ENCODE measurements at places on chromosomes 13 and 19. TPM values are rescaled to one million over a fixed set of nuclear protein-coding genes. Genes with fewer than 3 reads are reported as not detected.

DNA sequence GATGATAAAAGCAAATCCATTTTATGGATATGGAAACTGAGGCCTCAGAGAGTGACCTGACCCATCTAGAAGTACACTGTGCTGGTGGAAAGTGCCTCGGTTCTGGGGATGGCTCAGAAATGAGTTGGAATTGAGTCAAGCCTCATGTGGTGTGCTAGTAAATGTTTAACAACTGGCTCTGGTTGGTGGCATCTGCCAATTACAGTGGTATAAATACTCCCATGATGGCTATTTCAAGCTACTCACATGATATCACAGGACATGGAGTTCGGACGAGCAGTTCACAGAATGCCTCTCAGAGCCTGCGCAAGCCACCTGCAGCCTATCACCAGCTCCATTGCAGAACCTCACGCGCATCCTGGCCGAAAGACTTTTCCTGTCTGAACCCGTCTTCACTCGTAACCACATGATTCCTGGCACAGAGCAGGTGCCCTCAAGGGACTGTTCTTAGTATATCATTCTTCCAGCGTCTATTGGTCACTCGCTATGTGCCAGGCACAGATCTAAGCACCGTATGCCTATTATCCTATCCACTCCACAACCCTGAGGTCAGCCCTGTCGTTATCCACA is 9.1 kb downstream of the TMEM150B start:
- H3K4me1 ChIP-seq = no peaks in the 10 kb centered on the region
- H3K36me3 ChIP-seq = no peaks in the 10 kb centered on the region
- H3K27me3 ChIP-seq = no peaks in the 10 kb centered on the region
- no peak for DNase-seq
- H3K4me3 ChIP-seq = no peak overlapping the region

- H3K4me1 ChIP-seq = peaks cover 64% of the 10 kb centered on the region
- no peaks in the 10 kb centered on the region for H3K27me3 ChIP-seq
- H3K27ac ChIP-seq = peak overlapping the region; percentile 98
- no peak overlapping the region for H3K4me3 ChIP-seq
- H3K36me3 ChIP-seq = no peaks in the 10 kb centered on the region
- DNase-seq = no peak
These were observed 997 bp upstream of the KCNN4 start for GRCh38 chr19:43781630-43782310.

Gene INSL3
- 0.57 TPM for total RNA-seq

GRCh38 chr19:8525401-8525684 is 11.4 kb upstream of the ZNF414 start:
- no peaks in the 10 kb centered on the region for H3K36me3 ChIP-seq
- H3K4me3 ChIP-seq = peak overlapping the region; percentile 68
- no peaks in the 10 kb centered on the region for H3K27me3 ChIP-seq
- H3K4me1 ChIP-seq = 0 out of 2 replicates have a peak, but pooled peaks cover 3% of the 10 kb centered on the region

DNA sequence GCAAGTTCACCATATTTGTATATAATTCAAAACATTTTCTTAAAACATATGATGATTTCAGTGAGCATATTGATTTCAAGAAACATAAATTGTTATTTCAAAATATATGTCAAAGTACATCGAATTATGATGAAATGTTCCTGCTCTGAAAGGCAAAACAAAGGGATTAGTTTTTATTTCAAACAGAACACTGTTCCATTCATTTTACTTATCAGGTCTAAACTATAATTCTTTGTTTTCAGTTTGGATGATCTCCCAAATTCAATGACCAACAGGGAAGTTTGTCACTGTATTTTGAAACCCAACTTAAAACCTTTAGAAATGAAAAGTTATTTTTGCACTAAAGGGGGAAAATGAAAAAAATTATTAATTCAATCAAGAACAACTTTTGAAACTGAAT is 610.2 kb downstream of the SLITRK1 start:
- H3K4me1 ChIP-seq = no peaks in the 10 kb centered on the region
- H3K27me3 ChIP-seq = no peaks in the 10 kb centered on the region
- H3K27ac ChIP-seq = no peak overlapping the region

GRCh38 chr13:73062468-73062867 is 3.7 kb downstream of the KLF5 start:
- peaks cover 2% of the 10 kb centered on the region for H3K27me3 ChIP-seq
- H3K27ac ChIP-seq = no peak overlapping the region
- H3K4me1 ChIP-seq = peaks cover 6% of the 10 kb centered on the region
- no peak for DNase-seq

Gene SLITRK1
- 0.08 TPM for total RNA-seq

DNA sequence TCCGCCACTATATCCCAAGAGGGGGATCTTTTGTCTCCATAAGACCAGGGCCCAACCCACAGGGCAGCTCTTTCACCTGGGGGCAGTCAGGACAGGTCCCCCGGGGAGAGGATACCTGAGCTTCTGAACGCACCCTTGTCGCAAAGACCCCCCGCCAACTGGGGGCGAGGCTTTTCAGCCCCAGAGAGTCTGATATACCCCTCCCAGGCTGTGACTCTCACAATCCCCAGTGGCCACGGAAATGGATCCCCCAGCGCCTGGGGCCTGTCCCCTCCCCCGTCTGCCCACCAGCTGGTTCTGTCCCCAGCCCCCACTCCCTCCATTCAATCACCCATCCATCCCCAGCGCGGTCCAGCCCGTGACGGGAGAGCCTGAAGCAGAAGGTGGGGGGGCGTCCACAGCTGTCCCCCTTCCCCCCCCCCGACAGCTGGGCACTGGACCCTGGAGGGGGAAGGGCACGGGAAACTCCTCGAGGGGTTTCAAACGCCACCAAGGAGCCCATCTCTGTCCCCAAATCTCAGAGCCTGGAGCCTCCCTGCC is 823 bp downstream of the DOCK6 start:
- H3K36me3 ChIP-seq = no peaks in the 10 kb centered on the region
- H3K4me3 ChIP-seq = peak overlapping the region; percentile 60
- H3K4me1 ChIP-seq = no peaks in the 10 kb centered on the region
- no peaks in the 10 kb centered on the region for H3K27me3 ChIP-seq

Gene TUBB4A
- total RNA-seq = 4.4 TPM

Gene CNFN
- total RNA-seq = 4.6 TPM

Gene ZNF14
- total RNA-seq = 5.6 TPM

DNA sequence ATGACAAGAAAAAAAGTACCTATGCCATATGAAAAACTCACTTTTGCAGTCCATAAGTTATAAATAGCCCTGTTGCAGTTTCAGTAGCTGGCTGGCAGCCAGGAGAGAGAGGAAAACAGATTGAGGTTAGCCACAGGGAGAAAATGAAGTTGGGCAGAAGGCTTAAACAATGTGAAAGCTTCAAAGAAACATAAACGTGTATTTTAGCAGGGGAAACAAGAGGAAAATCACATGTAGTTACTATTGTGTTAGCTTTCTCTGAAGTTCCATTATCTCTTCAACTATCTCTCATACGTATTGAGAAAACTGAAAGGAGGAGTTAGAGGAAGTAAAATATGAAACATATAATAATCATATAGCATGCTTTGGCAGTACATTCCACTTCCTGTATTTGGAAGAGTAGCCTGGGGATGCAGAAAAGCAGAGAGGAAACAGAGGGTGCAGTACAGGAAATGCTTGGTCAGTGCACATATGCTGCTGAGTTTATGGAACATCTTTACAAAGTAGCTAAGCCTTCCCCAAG is 1551.1 kb downstream of the EFNB2 start:
- H3K27me3 ChIP-seq = no peaks in the 10 kb centered on the region
- DNase-seq = no peak
- H3K4me1 ChIP-seq = no peaks in the 10 kb centered on the region

Gene DLL3
- total RNA-seq = 76.9 TPM

Gene ETV2
- total RNA-seq = 2.8 TPM

- no peak for DNase-seq
- H3K4me1 ChIP-seq = no peaks in the 10 kb centered on the region
- no peaks in the 10 kb centered on the region for H3K27me3 ChIP-seq
These were observed 11.0 kb upstream of the ACOD1 start for GRCh38 chr13:76937281-76937820.

Gene ZIK1
- total RNA-seq = not detected

DNA sequence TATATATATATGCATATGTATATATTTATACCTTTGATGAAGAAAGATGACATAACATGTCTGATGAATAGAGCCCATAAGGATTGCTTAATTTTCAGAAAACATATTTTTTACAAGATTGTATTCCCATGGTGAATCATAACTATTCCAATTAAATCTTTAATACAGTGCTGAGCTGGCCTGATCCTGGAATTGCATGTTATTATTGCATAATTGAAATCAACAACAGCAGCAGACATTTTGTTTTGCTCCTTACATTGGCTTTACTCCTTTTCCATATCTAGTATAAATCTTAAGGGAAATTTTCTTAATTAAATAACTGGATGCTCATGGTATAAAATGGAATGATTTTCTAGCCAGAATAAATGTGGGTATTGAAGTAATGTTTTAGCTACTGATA is 22.0 kb downstream of the POSTN start:
- no peak overlapping the region for H3K4me3 ChIP-seq
- no peaks in the 10 kb centered on the region for H3K4me1 ChIP-seq
- H3K36me3 ChIP-seq = no peaks in the 10 kb centered on the region
- no peaks in the 10 kb centered on the region for H3K27me3 ChIP-seq
- no peak overlapping the region for H3K27ac ChIP-seq
- DNase-seq = no peak

Gene MADCAM1
- 0.54 TPM for total RNA-seq

Gene ZBTB45
- 24.7 TPM for total RNA-seq

GRCh38 chr13:24875566-24875965 is 111.6 kb downstream of the RNF17 start:
- H3K36me3 ChIP-seq = no peaks in the 10 kb centered on the region
- H3K4me3 ChIP-seq = no peak overlapping the region
- H3K27ac ChIP-seq = no peak overlapping the region
- no peaks in the 10 kb centered on the region for H3K4me1 ChIP-seq
- no peaks in the 10 kb centered on the region for H3K27me3 ChIP-seq
- DNase-seq = no peak

DNA sequence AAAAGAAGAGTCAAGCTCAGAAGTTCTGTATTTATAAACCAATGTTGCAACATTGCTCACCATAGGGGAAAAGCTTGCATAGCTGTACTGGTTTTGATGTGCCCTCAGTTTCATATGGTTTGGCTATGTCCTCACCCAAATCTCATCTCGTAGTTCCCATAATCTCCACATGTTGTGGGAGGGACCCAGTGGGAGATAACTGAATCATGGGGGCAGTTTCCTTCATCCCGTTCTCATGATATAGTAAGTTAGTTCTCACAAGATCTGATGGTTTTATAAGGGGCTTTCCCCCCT is 73.9 kb downstream of the TNFRSF19 start:
- no peak overlapping the region for H3K4me3 ChIP-seq
- H3K36me3 ChIP-seq = no peaks in the 10 kb centered on the region
- H3K27me3 ChIP-seq = no peaks in the 10 kb centered on the region
- H3K4me1 ChIP-seq = no peaks in the 10 kb centered on the region
- no peak for DNase-seq

- no peaks in the 10 kb centered on the region for H3K36me3 ChIP-seq
- no peaks in the 10 kb centered on the region for H3K4me1 ChIP-seq
- H3K27me3 ChIP-seq = no peaks in the 10 kb centered on the region
- no peak within 1 kb of the TSS for H3K27ac ChIP-seq
- H3K4me3 ChIP-seq = no peak within 1 kb of the TSS
These were observed at the start of gene ZFR2 for GRCh38 chr19:3868770-3869456. ZFR2 (minus strand) TSS chr19:3869038; CDS start chr19:3869017, 21 bp downstream.

DNA sequence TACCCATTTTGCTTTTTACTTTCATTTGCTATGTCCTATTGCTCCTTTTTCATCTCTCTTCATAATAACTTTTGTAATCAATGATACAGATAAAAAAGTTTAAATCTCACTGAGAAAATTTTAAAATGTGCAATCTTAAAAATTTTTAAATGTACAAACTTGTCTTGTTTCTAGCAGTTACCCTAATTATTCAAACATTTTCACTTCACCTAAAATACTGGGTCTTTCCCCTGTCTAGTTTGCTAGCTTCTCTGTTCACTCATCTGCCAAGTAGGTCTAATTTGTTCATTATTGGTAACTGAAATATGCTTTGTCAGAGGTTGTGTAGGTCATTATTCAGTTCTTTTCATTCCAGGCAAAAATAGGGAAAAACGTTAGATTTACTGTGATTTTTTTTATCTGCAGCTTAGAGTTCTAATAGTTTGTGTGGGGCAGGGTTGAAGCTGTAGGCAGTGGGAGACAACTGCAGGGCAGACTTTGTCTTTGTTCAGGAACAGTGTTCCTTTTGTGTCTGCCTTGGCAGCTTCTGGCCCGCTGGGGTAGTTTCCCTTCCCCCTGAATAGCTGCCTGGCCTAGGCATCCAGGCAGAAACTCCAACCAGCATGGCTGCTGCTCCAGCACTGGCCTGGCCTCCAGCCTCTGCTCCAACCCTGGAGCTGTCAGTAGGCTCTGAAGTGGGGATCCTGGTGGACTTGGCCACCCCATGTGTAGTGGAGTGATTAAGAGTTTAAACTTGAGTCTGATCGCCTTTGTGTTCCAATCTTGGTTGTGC is 48.5 kb downstream of the WDFY2 start:
- H3K27me3 ChIP-seq = no peaks in the 10 kb centered on the region
- DNase-seq = no peak
- H3K36me3 ChIP-seq = no peaks in the 10 kb centered on the region
- peak overlapping the region; percentile 75 for H3K27ac ChIP-seq

DNA sequence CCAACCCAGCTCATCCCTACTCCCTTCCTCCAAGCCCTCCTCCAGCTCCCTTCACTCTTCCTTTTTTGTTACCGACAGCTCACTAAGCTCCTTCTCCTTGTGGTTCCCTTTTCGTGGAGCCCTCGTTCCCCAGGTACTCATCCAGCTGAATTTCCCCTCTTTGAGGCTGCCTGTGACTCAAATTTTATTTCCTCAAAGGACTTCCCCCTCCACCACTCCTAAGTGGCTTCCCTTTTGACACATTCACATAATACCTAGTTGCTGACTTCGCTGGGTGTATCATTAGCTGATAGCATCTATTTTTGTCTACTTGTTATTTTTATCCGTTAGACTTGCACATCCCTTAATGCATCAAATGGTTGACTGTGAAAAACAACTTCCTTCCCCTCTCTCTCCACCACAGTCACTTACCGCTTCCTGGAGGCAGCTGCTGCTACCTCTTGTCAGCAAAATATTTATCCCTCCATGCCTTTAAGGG is 14.5 kb downstream of the FFAR2 start:
- H3K27ac ChIP-seq = no peak overlapping the region
- H3K4me3 ChIP-seq = no peak overlapping the region
- no peaks in the 10 kb centered on the region for H3K4me1 ChIP-seq
- no peaks in the 10 kb centered on the region for H3K36me3 ChIP-seq
- H3K27me3 ChIP-seq = peaks cover 3% of the 10 kb centered on the region
